ENCODE measurements at places on chromosomes 11 and 22. TPM values are rescaled to one million over a fixed set of nuclear protein-coding genes. Genes with fewer than 3 reads are reported as not detected.

- DNase-seq: no peak
Observed at GRCh38 chr11:107653076-107653475, 58.8 kb downstream of the SLN start.

DNA sequence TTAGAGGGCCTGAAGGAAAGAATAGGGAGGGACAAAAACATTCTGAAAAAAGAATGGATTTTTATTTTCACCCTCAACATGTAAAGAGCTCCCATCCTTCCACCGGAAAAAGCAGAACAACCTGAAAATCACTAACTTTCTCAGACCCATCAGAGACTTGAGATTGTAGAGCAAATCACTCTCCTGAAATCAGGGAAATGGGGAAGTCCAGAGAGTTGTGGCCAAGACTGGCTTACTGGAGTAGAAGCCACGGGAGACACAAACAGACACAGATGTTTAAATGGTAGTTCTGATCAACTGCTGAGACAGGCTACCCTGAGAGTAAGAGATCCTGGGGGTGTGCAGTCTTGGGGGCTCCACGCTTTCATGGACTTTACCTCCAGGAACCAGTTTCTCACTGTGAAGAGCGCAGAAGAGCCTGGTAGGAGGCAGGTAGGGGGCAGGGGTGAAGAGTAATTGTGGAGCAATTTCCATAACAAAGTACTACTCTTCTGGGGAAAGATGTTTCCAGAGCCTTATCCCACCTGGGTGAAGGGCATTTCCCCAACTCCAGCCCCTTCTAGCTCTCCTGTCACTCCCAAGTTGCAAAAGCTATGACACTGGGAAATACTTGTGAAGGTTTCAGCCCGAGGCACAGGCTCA lies 47.1 kb downstream of the ASCL2 start:
- DNase-seq: no peak

GRCh38 chr11:125512106-125512505 lies 16.0 kb upstream of the FEZ1 start:
- DNase-seq: no peak

DNA sequence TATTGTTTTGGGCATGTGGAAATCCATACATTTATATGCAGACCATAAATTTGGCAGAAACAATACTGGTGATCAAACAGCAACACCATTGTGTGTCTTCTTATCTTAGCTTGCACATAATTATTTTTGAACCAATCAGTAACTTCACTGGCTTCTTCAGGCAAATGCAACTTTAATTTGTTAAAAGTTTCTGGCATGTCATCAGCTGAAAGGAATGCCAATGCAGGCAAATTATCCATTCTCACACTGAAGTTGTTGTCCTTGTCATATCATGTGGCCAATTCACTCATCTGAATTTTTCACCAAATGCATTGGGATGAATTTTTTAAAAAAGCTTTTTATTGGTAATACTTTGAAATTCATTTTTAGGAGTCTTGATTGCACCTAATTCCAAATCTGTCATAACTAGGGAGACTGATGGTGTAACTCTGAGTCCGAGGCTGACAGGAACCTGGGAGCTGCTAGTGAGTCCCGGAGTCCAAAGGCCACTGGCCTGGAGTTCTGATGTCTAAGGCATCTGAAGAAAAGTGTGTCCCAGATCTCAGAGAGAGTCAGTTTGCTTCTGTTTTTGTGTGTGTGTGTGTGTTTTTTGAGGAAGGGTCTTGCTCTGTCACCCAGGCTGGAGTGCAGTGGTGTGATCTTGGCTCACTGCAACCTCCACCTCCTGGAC lies 17.4 kb upstream of the OR10V1 start:
- no peak for DNase-seq

GRCh38 chr11:72541257-72541974 lies 107.1 kb upstream of the CLPB start:
- DNase-seq: peak; percentile 23

DNA sequence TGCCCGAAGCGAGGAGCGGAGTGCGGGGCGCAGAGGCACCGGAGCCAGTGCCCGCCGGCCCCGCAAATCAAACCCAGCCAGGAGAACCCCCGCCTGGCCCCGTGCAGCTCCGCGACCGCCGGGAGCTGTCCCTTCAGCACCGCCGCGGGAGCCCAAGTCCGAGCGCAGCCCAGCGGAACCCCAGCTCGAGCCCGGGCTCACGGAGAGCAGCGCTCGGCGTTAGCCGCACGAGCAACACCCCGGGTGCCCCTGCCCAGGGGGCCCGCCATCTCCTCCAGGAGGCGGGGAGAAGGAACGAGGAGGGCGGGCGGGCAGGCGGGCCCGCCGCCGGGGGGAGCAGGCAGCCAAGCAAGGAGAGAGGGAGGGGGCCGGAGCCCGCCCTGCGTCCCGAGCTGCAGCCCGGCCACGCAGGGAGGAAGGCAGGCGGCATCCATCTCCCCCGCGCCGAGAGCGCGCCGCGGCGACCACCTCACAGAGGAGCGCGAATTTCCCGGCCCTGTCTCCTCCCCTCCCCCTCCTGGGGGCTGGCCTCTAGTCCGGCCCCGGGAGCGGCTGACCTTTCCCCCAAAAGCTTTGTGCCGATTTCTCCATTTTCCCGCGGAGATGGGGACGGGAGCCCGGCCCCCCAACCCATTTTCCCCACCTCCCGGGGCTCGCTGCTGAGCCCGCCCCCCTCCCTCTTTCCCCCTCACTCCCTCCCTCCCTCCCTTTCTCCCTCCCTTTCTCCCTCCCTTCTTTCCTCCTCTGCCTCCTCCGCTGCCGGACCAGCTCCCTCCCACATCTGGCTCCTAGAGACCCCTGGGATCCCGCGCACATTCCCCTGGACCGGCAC lies 621 bp downstream of the KCNC1 start:
- DNase-seq: peak; percentile 70

GRCh38 chr11:10348650-10349280 lies 43.9 kb downstream of the ADM start:
- DNase-seq: no peak

GRCh38 chr11:75263944-75264349 lies 23.4 kb downstream of the TPBGL start:
- no peak for DNase-seq

DNA sequence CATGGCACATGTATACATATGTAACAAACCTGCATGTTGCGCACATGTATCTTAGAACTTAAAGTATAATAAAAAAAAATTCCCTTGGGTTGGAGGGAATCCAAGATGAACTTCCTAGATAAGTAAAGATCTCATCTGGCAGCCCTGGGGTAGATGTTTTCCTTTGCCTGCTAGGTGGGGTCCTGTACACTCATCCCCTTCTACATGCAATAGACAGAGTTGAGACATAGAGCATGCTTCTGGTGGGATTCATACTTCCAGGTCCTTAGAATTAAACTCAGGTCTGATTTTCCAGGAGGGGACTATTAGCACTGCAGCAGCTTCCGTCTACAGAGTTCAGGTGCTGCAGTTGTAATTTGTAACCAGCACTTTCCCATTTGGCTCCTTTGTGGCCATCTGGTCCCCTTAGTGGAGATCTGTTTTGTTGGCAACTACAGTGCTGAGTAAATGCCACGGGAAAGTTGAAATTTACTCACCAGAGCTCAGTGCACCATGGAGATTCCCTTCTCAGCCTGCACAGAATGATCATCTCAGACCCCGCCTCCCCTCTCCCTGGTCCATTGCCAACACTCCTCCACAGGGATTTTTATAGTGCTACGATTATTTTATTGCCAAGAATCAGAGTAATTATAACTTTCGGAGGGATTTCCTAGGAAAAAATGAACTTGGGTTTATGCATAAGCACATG lies 220.1 kb upstream of the E2F8 start:
- peak; percentile 61 for DNase-seq

DNA sequence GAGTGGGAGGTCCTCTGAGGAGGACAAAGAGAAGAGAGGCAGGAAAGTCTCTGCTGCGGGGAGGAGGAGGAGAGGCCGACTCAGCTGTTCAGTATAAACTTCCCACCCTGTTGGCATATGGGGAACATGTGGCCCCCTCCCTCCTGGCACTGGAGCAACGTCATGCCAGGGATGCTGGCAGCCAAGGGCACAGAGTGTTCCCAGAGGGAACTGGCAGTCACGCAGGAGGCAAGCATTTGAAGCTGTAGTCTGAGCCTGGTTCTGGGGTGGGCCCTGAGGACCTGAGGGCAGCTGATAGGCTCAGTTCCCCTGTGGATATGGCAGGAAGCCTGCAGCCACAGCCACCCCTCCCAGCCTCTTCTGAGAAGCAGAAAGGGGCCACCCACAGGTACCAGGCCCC lies 67.1 kb upstream of the TSPAN18 start:
- peak; percentile 75 for DNase-seq

DNA sequence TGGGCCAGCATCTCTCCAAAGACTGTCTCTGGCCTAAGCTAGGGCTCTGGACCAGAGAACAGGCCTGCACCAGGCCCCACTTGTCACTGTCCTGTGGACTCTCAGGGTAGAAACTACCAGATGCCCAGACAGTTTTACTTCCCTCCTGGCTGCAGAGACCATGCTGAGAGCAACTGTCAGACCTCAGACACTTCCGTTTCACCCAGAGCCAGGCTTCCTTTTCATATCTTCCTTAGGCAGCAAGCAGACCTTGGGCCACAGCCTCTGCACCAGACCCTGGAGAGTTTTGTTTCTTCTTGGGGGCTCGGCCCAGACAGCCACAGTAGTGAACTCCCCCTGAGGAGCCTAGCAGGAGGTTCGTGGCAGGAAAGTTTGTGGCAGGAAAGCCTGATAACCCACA lies 12.1 kb upstream of the FCHSD2 start:
- no peak for DNase-seq

DNA sequence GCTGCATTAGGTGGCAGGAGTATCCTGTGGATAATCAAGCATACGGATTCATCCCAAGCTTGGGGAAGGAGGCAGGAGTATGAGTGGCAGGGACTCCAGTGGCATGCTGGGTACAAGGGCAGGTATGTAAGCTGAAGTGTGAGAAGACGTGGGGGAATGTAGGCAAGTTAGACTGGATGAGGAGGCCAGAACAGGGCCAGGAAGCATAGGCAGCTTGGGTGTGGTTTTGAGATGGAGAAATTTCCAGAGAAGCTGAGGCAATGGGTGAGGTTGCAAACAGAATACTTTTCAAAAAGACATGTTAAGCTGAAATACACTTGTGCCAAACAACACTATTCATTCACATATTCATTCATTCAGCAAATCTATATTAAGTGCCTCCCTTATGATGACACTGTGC lies 43.1 kb upstream of the AMOTL1 start:
- no peak for DNase-seq

- no peak for DNase-seq
Observed at GRCh38 chr11:20056109-20056949, 103.9 kb downstream of the DBX1 start.

GRCh38 chr11:123587559-123587958 lies 66.9 kb downstream of the SCN3B start:
- no peak for DNase-seq

GRCh38 chr11:118171269-118172062 lies 5.0 kb downstream of the SCN2B start:
- DNase-seq: peak; percentile 79

DNA sequence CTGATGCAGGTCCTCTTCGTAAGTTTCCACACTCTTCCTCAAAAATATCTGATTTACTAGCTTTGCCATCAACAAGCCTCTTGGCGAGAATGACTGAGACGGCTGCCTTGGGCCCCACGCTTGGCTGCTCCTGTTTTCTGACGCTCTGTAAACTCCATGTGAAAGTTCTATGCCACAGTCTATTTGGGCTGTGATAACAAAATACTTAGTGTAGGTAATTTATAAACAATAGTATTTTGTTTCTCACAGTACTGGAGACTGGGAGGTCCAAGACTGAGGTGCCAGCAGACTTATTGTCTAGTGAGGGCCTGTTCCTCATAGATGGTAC lies 123.2 kb upstream of the SORL1-AS1 start:
- DNase-seq: no peak

GRCh38 chr22:50250555-50251476 lies at the start of gene HDAC10:
Gene HDAC10 (minus strand): TSS chr22:50251265. CDS start chr22:50251032, 233 bp downstream.
- peak; percentile 73 for DNase-seq

DNA sequence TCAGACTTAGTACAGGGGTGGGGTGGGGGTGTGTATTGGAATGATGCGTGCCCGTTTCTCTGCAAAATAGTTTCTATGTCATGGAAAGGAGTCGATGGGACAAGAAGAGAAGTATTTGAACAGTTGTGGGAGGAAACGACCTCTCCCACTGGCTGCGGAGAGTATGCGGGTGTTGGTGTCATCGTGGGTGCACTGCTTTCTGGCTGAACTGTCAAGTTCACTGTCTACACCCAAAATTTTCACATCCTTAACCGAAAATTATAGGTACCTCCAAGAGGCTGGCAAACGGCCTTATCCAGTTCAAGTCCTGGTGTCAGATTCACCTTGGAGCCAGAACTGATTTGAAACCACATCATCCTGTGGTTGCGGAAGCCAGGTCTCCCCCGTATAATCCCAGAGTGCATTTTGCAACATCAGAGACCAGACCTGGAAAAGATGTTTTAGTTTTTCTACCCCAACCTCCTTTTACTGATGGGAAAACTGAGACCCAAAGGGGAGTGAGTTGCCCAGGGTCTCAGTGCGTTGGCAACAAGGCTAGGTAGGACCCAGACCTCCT lies 497 bp upstream of the SSRP1 start:
- DNase-seq: no peak

GRCh38 chr22:28952857-28953256 lies 69.5 kb downstream of the ZNRF3 start:
- no peak for DNase-seq

GRCh38 chr11:68503792-68504191 lies 43.2 kb downstream of the PPP6R3 start:
- DNase-seq: no peak

GRCh38 chr11:11016943-11017342 lies 159.1 kb upstream of the ZBED5 start:
- no peak for DNase-seq

GRCh38 chr11:120579611-120580031 lies 68.1 kb downstream of the GRIK4 start:
- no peak for DNase-seq

DNA sequence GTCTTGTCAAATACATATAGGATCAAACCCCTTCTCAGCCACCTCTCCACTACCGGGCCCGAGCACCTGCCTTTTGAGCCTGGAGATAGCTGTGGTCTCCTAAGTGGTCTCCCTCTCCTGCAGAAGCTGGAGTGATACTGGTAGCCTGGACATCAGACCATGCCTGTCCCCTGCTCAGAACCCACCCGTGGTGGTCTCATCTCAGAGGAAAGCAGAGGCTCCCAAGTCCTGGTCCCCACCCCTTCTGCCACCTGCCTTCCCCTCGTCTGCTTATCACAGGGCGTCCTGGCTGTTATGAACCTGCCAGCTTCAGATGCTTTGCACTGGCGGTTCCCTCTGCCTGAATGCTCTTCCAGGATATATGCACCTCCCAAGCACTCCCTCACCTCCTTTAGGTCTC lies 50.5 kb upstream of the EIF3D start:
- no peak for DNase-seq

GRCh38 chr11:5368502-5369043 lies 15.0 kb upstream of the OR51M1 start:
- no peak for DNase-seq

GAB4 gene
- total RNA-seq: not detected

CD6 gene
- 2.6 TPM for total RNA-seq

OR8D4 gene
- not detected for total RNA-seq

ROM1 gene
- 4.3 TPM for total RNA-seq

STARD10 gene
- total RNA-seq: 338 TPM

CALCA gene
- not detected for total RNA-seq

PATZ1 gene
- 34.4 TPM for total RNA-seq

DGKZ gene
- 36.5 TPM for total RNA-seq

OR52E8 gene
- not detected for total RNA-seq

GPR83 gene
- total RNA-seq: 0.45 TPM

TTC28 gene
- total RNA-seq: 26.1 TPM

ADAMTS15 gene
- 1.4 TPM for total RNA-seq

AASDHPPT gene
- 41.1 TPM for total RNA-seq

SEPTIN3 gene
- 0.57 TPM for total RNA-seq
